ENCODE measurements at places on chromosomes 2 and 18. TPM values are rescaled to one million over a fixed set of nuclear protein-coding genes. Genes with fewer than 3 reads are reported as not detected.

GAREM2 gene
- 1.3 TPM for total RNA-seq

ANTXR1 gene
- 39.4 TPM for total RNA-seq

TRABD2A gene
- 17.5 TPM for total RNA-seq

MGAT5 gene
- total RNA-seq = 69.5 TPM

HOXD3 gene
- 0.29 TPM for total RNA-seq

MC4R gene
- total RNA-seq = not detected

LYG2 gene
- total RNA-seq = not detected

SAG gene
- total RNA-seq = not detected

CCDC121 gene
- total RNA-seq = 3.1 TPM

GPR45 gene
- not detected for total RNA-seq

CD28 gene
- total RNA-seq = under 0.01 TPM

UBXN4 gene
- total RNA-seq = 74.5 TPM

LYPD6B gene
- not detected for total RNA-seq

LOXHD1 gene
- not detected for total RNA-seq

HEATR5B gene
- 18.7 TPM for total RNA-seq

VWC2L gene
- not detected for total RNA-seq

ARL6IP6 gene
- 18.5 TPM for total RNA-seq

TMEM169 gene
- 0.29 TPM for total RNA-seq

CCL20 gene
- not detected for total RNA-seq

NLRC4 gene
- not detected for total RNA-seq

C2orf92 gene
- total RNA-seq = 1.3 TPM

All from smooth muscle cell of trachea (primary cell).